Stimulated activated CD4-positive, alpha-beta T cell treated with anti-CD3 and anti-CD28 coated beads, TNF-alpha, amount 100 ng/mL, for 4 hours (primary cell): ENCODE measurements at places on chromosomes 12 and 14.

GRCh38 chr12:85281636-85282312 is 1.8 kb downstream of the ALX1 start:
- DNase-seq, result no peak

DNA sequence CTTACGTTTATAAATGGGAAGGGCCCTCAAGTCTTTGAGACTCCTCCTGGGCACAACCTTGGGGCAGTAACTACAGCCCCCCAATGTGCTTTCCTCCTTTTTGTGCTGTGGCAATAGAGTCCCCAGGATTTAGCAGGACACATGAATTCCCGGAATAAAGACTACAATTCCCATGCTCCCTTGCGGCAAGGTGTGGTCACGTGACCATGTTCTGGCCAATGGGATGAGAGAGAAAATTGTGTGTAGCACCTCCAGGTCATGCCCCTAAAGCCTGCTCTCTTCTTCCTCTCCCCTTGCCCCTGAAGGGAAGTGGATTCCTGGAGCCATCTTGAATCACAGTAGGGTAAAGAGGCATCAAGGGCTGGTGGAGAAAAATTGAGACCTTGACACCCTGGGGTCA is 295.1 kb upstream of the SFSWAP start:
- DNase-seq, result no peak

GRCh38 chr12:503111-503761 is 43.5 kb downstream of the B4GALNT3 start:
- DNase-seq, result no peak

- DNase-seq, result no peak
Observed at GRCh38 chr12:124191966-124192365, 102.9 kb upstream of the RFLNA start.

DNA sequence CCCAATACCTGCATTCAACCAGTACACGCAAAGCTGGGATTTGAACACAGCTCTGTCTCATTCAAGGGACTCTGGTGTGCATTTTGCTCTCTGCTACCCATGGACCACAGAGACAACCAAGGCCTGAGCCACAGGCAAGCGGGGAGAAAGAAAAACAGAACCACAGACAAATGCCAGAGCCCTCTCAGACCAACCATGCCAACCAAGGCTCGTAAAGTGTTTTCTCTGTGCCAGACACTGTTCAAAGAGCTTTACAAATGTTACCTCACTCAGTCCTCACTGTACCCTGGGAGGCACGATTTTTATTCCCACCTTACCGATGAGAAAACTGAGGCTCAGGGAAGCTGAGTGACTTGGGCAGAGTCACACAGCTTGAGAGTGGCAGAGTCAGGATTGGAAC is 32.4 kb upstream of the EML1 start:
- no peak for DNase-seq
